ENCODE measurements at places on chromosomes 13 and 19.

- no peak for DNase-seq
Measured at GRCh38 chr19:41366089-41366488, 2.1 kb upstream of the B9D2 start.

DNA sequence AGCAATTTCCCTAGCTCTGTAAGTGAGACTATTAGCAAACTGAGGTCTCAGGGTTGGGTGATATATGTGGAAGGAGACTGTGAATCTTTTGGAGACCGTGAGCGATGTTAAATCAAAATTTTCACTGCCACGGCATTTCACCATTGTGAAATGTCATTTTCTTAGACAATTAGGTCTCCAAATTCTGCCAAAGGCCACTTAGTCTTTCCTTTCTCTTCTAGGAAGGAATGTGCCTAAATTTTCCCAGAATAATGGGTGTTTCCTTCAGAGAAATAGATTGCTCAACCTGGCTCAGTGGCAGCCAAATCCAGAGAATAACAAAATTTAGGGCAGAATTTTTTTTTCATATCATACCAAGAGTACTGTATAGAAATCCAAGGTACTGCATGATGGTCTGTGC, 64.5 kb upstream of the SCEL start:
- DNase-seq, result no peak

DNA sequence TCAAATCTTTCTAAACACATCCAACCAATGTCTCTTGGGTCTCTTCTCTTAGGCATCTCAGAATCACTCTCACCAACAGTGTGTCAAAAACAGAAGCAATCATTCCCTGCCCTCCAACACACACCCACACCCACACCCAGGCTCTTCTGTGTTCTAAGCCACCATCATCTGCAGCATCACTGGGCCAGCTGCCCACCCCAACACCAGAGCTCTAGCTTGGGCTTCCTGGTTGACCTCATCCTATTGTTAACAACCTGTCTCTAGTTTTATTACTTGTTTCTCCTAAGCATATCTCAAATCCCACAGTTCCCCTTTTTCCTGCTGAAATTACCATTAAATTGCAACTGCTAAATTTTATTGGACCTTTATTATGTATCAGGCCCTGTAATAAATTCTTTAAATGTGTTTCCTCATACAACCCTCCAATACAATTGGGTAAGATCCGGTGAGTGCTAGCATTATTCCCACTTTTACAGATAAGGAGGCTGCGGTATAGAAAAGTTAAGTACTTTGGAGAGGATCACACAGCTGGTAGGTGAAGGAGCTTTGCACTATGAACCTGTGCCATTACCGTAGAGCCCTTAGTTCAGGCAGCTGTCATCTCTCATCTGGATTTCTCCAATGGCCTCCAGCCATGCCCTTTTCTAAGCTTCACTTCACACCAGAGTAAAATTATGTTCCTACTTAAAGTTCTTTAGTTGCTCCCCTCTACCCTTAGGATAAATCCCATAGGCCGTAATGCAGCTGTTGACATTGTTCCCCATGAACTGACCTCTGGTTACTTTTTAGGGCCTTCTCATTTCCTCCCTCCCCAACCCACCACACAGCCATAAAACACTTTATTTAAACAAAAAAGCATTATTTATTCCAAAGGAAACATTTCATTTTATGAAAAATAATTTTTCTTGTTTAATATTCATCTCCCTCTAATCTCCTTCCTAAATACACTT, 227.7 kb downstream of the B3GLCT start:
- DNase-seq, result no peak

GRCh38 chr13:49454388-49455006, 10.4 kb downstream of the SETDB2 start:
- DNase-seq, result no peak

GRCh38 chr13:75812751-75813181, 176.6 kb downstream of the LMO7 start:
- no peak for DNase-seq

DNA sequence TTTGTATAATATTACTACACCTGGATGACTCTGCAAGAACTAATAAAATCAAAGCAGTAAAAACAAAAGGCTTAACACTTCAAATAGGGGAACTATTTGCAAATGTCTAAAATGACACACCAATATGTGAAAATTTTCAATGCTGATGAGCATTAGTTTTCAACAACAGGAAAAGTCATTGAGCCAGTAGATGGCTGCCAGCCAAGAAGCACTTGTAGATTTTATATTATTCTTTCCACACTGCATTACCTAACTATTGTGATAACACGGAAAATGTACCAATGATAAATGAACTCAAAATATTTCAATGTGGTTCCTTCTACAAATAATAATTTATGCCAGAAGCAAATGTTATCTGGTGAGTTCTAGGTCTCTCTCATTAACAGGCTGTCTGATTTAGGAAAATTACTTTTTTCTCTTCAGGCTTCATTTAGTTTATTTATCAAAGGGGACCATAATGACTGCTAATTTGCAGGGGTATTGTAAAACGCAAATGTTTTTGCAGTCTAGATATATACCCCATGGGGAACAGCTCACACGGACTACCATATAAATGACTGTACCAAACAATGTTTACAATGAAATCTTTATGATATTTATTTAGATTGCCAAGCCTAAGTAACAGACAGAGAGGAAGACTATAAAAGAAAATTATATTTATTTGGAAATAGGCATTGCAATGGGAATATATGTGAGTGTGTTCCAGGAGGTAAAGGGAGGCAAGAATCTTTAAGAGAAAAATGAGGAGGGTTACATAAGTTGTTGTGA, 407.8 kb downstream of the LIG4 start:
- DNase-seq, result no peak

DNA sequence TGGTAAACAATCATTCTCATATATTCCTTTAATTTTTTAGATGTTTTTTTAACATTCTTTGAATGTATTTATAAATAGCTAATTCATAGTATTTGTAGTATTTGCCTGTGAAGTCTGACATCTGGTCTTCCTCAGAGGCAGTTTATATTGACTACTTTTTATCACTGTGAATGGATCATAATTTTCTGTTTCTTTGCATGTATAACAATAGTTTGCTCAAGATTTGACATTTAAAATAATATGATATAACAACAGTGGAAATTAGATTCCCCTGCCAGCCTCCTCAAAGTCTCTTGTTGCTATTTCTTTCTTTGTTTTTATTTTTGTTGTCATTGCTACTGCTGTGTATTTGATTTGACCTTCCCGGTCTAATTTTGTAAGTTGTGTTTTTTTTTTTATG, 297.0 kb upstream of the PCDH20 start:
- no peak for DNase-seq

DNA sequence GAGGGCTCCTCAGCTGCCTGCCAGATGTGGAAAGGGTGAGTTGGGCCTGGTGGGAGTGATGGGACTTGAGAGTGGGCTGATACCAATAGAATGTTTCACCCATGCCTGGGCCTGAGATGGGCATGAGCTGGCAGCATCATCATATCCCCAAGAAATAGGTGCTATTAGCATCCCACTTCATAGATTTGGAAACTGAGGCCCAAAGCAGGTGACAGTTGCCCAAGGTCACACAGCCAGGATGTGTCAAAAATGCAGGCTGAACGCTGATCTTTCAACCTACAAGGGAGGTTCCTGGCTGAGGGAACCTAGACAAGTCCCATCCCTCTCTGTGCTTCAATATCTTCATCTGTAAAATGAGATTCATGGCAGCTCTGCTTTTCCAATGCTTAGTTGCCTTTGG, 4.6 kb downstream of the SYDE1 start:
- DNase-seq, result no peak

GRCh38 chr19:39237200-39238184, 7.3 kb downstream of the IFNL3 start:
- peak; percentile 78 for DNase-seq

GRCh38 chr13:35747594-35747993, 271.1 kb upstream of the MAB21L1 start:
- DNase-seq, result no peak

- no peak for DNase-seq
Measured at GRCh38 chr19:30780032-30780431, 407.8 kb downstream of the ZNF536 start.

DNA sequence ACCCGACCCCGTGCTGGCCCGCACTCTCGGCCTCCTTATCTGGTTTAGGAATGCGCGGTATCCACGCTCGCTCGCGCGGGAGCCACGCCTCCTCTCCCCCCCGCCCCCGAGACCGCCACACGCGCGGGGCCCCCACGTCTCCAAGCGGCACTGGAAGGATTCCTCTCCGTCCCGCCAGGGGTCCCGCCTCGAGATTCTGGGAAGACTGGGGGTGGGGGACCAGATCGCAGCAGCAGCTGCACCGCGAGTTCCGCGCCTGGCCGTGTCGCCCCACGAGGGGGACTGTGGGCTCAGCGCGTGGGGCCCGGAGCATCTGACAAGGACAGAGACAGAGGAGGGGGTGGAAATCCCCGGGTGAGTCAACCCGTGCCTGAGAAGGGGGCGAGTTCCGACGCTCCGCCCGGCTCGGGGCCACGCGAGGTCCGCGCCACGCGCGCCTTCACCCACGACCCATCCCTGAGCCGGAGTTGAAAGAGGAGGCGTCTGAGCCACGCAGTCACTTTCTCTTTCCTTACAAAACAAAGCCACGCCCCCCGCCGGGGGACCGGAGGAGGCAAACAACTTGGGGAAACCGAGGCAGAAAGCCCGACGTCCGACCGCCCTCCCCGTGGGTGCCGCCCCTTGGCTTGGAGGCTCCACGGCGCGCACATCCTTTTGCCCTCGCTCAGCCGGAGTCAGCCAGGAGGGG, 814 bp downstream of the S1PR2 start:
- peak; percentile 84 for DNase-seq

DNA sequence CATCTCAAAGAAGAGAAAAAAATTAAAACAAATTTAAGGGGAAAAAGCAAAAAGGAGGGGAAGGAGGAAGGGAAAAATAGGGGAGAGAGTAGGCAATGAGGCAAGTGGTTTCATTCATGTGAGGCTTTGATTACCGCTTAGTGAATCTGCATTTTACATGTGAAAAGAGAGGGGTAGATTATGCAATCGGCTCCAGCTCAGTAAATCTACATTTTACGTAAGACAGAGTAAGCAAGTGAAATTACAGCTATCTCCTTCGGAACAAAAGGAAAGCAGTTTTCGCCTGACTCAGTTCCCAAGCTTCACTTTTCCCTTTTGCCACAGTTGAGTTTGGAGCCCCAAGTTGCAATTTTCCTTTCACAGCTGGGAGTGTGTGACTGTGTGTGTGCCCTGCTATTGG, 16.0 kb upstream of the OLFM2 start:
- DNase-seq, result no peak

DNA sequence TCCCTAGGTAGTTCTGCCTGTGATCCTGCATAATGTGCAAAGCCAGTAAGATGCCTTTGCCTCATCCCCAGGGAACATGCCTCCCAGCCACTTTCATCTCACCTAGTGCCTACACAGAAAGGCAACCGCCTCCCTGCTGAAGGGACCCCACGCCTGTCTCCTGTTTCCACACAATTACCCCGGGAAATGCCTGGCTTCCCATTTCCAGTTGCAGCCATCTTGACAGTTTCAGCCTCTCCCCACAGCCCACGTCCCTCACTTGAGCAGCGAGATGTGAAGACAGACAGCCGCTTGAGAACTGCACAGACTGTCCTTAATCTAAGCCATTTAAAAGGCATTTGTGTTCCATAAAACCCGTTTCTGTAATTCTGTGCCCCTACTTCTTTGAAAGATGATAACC, 4.7 kb upstream of the UQCRFS1 start:
- DNase-seq, result peak; percentile 32

DNA sequence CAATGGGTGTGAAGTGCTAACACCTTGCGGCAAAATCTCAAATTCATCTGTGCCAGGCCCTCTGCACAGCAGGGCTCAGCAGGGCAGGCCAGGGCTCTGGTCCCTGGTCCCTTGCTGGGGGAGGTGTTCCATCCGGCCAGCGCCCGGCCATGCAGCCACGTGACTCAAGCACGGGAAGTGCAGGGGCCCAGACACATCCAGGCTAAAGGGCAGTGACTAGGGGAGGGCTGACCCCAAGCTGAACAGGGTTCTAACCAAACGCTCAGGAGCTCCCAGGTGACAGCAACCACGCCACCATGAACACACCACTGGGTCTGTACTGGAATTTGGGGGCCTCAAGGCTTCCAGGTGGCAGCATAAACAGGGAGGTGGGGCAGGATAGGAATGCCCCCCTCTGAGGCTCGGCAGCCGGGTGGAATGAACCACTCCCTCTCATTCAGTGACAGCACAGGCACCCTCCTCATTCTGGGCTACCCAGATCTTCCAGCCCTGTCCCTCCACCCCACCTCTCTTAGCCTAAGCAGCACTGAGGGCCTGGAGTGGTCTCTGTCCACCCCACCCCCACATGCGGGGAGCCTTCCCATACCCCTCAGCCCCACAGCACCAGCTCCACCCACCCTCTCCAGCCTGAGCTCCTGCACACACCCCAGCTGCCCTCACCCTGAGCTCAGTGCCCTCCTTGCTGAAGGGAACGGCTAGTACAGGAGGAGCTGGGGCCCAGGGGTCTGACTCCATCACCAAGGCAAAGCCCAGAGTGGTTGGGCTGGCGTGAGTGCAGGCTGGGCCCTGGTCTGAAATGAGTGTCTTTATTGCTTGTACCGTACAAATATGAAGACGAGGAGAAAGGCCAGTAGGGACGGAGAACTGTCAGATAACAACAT, 5.3 kb upstream of the CCNP start:
- peak; percentile 76 for DNase-seq

DNA sequence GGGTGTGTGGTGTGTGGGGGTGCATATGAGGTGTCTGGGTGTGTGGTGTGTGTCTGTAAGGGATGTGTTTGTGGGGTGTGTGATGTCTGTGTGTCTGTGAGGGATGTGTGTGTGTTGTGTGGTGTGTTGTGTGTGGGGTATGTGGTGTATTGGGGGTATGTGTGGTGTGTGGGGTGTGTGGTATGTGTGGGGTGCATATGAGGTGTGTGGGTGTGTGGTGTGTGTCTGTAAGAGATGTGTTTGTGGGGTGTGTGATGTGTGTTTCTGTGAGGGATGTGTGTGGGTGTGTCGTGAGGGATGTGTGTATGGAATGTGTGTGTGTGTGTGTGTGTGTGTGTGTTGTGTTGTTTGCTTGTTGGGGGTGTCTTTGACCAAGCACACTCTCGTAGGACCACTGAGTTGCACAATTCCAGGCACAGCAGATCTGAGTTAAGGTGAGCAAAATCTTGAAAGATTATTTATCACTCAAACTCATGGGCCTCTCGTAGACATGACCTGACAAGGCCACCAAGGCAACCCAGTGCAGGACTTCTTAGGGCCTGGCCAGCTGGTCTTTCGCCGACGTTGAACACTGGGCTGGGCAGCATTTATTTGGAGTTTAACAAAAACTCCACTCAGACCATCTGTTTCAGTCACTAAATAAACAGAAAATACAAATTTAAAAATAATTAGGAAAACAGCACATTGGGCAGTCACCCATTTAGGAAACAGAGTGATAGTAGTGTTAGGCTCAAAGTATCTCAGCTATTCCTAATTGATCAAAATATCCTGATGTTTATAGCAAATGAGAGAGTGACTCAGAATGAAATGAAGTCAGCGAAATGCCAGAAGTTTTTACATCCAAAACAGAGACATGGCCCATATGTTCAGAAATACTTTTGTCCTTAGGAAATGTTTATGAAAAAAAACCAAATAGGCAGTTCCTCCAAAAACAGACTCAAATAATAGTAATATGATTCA, 301.1 kb downstream of the FGF9 start:
- no peak for DNase-seq

- no peak for DNase-seq
Measured at GRCh38 chr19:57002710-57003109, 117.1 kb upstream of the USP29 start.

Data from islet precursor cell (in vitro differentiated cells).